Upper lobe of left lung (tissue), 6 donors: ENCODE measurements at places on chromosomes 2 and 18. TPM values are rescaled to one million over a fixed set of nuclear protein-coding genes. Genes with fewer than 3 reads are reported as not detected.

DNA sequence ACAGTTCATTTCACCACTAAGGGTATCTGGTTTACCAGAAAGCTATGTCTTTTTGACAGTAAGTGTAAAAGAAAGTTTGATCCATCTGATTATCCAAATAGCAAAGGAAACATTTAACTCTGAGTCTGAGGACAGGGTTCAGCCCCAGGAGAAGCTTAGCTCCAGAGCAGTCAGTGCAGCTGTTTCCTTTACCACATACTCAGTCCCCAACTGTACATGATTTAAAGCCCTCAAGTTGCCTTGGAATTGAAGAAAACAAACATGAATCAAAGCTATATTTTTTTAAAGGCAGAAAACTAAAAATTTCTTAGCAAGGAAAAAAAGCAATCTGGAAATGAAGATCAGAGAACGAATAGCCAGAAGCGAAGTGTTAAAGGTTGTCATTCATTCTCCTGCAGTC, 746.0 kb downstream of the METTL4 start:
- no peak for DNase-seq

DNA sequence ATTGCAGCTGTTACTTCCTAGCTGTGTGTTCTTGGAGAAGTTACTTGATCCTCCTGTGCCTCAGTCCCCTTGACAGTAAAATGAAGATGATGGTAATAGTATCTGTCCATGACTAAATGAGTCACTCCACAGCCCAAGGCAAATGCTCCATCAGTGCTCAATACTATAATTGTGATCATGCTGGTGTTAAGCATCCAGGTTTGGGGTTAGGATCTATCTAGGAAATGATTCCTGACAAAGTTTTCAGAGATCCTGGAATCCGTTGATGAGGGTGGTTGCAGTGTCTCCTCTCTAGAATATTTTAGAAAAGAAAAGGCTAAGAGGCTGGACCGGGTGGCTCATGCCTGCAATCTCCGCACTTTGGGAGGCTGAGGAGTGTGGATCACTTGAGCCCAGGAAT, 2.7 kb upstream of the PRELID3A start:
- no peak for DNase-seq

GRCh38 chr2:217220228-217221013, 360.6 kb upstream of the TNP1 start:
- no peak for DNase-seq

COLEC11 gene
- 0.79 TPM for total RNA-seq
